ENCODE measurements at places on chromosomes 12 and 14.

- DNase-seq: no peak
Measured at GRCh38 chr12:1932264-1932777, 13.9 kb upstream of the CACNA2D4 start.

DNA sequence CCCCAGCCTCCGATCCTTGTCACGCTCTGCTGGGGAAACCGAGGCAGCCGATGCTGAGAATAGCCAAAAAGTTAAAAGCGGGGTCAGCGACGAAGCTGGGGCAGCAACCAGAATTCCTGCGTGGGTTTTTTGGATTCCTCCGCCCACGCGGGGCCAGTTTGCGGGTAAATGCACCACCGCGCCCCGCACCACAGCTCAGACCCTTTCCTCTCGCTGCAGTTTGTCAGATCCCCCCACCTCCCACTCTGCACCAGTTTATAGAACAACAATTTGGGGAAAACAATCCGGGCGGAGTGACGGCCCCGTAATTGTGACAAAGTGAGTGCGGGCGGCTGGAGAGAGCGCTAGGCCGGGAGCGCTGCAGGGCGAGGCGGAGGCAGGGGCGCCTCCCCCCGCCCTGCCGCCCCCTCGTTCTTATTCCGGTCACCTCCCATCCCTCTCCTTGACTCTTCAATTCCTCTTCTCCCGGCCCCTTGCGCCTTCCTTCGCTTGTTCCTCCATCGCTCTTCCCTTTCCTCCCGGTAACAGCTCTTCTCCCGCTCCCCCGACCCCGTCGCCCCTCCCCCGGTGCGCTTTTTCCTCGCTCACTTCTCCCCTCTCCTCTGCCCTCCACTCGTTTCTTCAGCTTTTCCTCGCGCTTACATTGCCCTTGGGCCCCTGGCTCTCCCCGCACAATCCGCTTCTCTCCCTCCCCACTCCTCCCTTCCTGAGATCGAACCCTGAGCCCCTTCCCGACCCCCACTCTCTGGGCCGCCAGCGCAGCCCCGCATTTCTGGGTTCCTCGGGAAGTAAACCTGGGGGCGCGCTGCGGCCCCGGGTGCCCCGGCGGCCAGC lies 646 bp upstream of the DNAJC22 start:
- no peak for DNase-seq

GRCh38 chr12:2212971-2213869 lies 160.4 kb downstream of the CACNA1C start:
- DNase-seq: no peak

DNA sequence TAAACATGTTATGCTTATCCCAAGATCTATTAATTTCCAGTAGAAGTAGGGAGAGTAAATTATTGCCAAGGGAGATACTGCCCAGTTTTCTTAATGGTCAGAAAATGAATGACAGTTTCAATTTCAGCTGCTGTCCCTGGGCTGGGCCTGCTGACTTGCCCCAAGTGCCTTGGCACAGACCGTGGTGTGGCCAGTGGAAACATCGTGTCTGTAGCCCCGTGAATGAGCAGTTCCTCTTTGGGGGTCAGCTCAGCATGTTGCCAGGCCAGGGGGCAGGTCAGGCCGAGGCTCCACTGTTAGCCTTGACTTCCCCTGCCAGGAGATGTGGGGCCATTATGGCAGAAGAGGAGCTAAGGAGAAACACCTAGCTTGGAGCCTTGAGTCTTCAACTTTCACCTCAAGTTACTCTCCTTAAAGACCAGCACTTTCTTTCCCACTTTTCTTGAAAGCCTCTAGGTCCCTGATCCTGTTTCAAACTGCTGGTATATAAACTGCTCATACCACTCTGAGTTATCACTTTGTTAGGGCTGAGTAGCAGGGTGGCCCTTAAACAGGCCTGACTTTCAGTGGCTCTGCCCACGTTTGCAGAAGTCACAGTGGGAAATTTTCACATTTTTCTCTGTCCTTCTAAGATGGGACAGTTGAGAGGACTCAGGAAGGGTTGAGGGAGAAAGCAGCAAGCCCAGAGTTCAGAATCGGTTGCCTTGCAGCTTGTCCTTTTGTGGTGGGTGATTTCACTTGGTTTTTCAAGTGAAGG lies 73.2 kb downstream of the SUSD6 start:
- no peak for DNase-seq

DNA sequence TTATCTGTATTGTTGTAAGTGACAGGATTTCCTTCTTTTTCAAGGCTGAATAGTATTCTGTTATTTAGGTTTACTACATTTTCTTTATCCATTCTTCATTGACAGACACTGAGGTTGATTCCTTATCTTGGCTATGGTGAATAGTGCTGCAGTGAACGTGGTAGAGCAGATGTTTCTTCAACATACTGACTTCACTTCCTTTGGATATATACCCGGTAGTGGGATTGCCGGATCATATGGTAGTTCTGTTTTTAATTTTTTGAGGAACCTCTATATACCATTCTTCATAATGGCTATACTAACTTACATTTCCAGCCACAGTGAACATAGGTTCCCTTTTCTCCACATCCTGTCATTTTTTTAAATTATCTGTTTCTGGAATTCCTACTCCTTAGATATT lies 21.8 kb downstream of the DERA start:
- no peak for DNase-seq

DNA sequence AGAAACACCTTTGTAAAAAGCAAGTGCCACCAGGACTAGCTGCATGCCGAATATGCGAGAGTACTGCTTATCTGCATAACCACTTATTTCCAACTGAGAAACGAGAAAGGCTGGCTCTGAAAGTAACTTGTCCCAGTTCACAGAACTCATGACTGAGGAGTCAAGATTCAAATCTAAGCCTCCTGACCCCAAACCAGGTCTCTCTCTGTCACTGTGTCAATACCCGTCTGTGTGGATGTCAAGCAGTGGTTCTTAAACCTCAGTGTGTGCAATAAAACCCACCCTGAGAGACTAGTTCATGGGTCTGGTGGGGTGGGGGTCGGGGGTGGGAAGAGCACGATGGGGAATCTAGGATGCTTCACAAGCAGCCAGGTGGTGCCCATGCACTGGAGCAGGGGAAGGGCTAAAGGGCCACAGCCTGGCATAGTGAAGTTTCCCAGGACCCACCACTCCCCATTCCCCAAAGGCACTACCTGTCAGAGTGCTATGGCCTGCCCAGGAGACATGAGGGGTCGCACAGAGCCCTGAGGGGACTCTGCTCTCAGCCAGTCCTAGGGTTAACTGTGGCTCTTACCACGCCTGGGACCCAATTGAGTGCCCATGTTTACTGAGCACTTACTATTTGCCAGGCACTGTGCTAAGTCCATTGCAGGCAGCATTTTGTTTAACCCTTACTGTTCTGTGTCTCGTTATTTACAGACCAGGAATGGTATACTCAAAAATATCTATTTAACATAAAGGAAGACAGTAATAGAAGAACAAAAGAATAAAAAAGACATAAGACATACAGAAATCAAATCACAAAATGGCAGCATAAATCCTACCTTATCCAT lies 33.4 kb upstream of the PNMA1 start:
- DNase-seq: no peak

DNA sequence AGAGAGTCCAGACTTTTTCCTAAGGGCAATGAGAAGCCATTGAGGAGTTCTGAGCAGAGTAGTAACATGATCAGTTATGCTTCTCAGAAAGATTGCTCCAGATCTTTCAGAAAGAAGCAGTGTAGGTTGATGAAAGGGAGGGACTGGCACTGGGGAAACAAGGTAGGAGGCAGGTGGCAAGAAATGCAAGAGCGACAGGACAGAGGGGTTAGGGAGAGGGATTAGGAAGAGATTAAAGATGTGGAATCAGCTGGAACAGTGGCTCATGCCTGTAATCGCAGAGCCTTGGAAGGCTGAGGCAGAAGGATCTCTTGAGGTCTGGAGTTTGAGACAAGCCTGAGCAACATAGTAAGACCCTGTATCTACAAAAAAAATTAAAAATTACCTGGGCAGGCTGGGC lies 3.4 kb downstream of the CDCA3 start:
- no peak for DNase-seq

GRCh38 chr12:77062846-77063461 lies 2.4 kb downstream of the E2F7 start:
- no peak for DNase-seq

GRCh38 chr12:132610051-132610759 lies at the start of gene LRCOL1:
Gene LRCOL1 (minus strand): TSS chr12:132610582. CDS start chr12:132606251, 4,331 bp downstream.
- no peak for DNase-seq

- peak; percentile 39 for DNase-seq
Measured at GRCh38 chr14:58638231-58639197, 752 bp downstream of the DACT1 start.

DNA sequence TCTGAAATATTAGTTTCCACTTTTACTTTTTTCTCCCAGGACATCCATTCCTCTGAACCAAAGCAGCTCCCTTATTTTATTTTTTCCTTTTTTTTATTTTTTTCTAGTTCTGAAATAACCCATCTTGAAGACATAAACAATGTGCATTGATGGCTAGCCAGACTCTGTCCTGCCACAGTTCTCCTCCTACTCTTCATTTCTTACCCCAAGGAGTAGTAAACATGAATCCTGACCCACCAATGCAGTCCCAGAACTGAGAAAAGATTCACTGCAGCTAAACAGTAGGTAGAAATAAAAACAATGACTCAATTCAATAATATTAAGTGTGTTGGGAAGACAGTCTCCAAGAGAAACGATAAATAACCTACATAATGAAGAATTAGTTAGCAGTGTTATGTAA lies 65.7 kb upstream of the NOVA1 start:
- DNase-seq: no peak

DNA sequence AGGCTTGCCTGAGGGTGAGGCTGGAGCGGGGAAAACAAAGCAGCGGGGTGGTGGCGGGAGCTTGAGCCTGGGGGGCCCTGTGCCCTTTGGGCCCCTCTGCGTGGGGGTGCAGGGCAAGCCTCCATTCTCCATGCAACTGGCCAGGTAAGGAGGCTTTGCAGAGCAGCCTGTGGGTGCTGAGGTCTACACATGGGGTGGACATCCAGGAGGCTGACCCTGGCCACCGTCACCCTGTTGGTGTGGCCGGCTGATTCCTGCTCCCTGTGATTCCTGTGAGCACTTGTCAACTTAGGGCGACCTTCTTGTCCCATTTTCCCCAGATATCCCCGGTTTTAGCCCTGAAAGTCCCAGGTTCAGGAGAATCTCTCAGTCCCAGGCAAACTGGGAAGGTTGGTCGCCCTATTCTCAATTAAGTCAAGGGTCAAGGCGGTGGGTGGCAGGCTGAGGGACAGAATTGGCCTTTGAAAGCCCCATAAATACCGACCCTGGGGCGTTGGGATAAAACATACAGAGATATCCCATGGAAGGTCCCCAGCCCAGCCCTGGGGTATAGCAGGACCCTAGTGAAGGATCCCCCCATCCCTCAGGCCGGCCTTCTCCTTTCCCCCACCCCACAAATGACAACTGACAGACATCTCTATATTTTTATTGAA lies 70.5 kb downstream of the PRIMA1 start:
- no peak for DNase-seq

- no peak for DNase-seq
Measured at GRCh38 chr12:91951571-91951970, 194.1 kb downstream of the BTG1 start.

DNA sequence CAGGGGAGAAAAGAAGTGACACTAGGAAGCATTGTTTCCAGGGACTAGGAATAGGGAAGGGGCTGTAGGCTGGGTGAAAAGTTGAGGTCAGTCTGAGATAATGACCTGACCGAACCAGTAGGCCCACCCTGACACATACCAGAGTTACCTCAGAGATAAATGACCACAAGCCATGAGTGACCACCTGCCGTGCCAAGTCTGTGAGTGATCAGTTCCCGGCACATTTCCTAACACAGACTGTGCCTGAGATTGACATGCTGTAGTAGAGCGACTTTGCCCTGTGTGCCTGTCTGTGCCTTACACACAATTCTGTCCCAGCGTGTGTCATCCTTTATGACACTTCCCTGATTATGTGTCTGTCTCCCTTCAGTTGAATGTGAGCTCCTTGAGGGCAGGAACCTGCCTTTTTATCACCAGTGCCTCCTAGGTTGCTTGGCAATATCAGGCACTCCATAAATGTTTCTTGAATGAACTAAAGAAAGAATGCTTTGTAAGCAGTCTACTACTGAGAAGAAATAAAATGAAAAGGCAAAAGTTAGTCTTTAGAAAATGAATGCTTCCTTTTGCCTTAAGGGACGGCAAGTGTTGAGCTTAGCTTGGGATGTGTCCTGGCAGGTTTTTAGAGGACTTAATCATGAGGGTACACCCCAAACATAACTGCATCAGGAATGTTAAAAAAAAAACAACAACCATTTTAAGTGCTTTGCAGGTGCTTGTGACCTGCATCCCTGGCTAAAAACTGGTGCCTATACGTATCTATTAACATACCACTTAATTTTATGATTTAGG lies 9.6 kb upstream of the SSPN start:
- DNase-seq: no peak

- no peak for DNase-seq
Measured at GRCh38 chr12:107169200-107169599, 75.9 kb upstream of the CRY1 start.

- no peak for DNase-seq
Measured at GRCh38 chr12:87274594-87275245, 754.5 kb downstream of the C12orf50 start.

DNA sequence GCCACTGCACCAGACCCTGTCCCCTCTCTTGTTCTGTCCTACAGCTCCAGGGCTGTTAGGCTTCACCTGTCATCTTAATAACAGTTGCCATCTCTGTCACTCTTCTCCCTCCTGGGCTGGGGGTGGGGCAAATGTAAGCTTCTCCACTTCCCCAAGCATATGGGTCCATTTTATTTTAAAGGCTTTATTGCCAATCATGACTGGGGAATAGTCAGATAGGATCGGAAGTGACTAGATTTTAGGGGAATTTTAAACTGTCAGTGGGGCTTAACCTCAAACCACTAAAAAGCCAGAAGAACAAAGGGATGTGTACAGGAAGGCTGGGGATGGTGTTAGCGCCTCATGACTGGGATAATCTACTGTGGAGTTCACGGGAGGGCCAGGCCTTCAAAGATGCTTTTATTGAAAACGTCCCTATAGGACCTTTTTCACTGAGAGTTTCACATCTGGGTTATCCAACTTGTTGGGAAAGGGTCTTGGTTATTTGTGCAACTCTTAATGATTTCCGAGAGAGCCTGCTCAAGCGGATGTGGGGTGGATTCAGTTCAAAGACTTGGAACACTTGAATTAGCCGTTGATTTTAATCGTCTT lies 41.6 kb downstream of the CHST11 start:
- DNase-seq: peak; percentile 49

- no peak for DNase-seq
Measured at GRCh38 chr12:27104546-27104945, 22.2 kb upstream of the C12orf71 start.

- no peak for DNase-seq
Measured at GRCh38 chr12:106021516-106021915, 117.2 kb downstream of the NUAK1 start.

DNA sequence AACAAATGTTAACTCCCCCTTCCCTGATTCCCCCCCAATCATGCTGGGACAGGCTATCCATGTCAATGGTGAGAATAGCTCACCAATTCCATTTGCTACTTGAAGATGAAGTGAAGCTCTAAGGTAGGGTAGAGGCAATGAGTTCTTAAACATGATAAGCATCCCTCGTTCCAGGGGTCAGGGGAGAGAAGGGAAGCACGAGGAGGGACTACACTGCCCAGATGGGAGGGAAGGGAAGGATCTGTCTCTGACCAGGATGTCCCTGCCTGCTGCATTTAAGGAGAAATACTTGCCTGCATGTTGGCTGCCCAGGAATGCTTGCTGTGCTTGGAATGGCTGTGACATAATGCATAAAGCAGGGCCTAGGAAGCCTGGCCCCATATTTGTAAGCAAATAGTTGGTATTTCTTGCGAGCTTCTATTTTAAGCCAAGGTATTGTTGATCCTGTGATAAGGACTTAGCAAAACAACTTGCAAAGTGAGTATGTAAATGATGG lies 155.1 kb downstream of the CEP83 start:
- DNase-seq: no peak

Data from activated CD4-positive, alpha-beta T cell treated with anti-CD3 and anti-CD28 coated beads, Interleukin-2, amount 50 U/mL, for 48 hours (primary cell).